Activated CD4-positive, alpha-beta T cell treated with anti-CD3 and anti-CD28 coated beads for 4 hours (primary cell): ENCODE measurements at places on chromosomes 7 and 10.

DNA sequence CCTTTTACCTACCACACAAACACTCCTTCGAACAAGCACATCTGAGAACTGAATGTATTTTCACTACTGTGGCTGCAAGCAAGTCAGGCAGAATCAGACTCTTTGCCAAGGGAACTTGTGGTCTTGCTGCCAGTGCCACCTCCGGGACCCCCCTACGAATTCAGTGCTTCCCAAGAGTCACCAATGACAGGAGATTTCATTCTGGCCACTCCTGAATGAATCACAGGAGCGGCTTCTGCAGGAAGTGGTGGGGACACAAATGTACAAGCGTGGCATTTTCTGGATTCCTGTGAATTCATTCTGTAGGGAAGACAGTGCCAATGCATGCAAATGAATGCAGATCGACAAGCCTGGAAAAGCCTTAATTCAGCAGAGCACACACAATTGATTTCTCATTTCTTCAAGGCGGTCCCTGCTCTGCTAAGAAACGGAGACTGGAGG lies 161.2 kb downstream of the CAMK1D start:
- DNase-seq, result no peak

GRCh38 chr7:131090886-131091692 lies 236.6 kb upstream of the MKLN1 start:
- no peak for DNase-seq

DNA sequence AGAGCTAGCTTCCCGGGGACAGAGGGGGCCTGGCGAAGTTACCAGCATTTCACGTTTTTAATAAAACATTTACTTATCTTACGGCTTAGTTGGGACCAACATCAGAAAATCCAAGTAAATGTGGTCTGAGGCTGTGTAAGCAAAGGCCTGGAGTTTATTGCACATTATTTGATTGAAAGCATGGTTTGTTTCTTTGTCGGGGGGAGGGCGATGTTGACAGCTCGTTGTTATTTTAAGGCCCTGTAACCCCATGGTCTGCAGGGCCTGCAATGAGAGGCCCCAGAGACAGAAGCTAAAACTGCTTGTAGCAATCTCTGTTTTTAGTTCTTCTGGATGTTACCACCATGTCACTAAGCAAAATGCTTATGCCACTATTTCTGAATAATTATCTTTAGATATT lies 88.9 kb downstream of the MYOF start:
- DNase-seq, result no peak

DNA sequence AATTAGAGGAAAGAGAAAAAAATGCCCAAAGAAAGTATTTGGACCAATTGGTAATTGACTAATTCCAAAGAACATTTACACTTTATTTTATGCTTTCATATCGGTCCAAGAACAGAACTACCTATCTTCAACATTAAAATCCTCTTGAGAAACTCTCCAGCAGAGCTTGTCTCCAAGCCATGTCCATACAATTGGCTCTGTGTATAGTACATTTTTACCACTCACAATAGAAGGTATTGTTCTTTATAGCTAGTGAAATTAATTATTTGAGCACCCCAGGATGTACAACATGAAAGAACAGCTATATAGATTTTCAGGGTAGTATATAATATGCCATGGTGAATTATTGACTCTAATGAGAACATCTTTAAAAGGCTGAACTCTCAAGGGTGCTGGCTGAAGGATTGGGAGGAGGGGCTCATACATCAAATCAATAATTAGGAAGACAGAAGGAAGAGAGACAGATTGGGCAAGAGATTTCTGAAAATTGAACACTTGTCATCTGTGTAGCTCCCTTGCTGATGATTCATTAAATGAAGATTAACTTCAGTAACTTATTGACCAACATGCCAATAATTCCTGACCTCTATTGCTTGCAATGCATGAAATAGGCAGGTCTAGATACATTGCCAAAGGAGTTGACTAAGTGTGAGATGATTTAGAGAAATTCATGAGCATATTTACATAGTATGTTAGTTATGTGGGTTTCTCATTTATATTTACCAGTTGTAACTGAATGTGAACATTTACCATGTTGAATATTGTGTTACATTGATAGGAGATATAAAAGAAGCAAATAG lies 249.7 kb downstream of the MTERF1 start:
- DNase-seq, result no peak

GRCh38 chr7:132232406-132232805 lies 343.9 kb downstream of the PLXNA4 start:
- DNase-seq, result no peak

DNA sequence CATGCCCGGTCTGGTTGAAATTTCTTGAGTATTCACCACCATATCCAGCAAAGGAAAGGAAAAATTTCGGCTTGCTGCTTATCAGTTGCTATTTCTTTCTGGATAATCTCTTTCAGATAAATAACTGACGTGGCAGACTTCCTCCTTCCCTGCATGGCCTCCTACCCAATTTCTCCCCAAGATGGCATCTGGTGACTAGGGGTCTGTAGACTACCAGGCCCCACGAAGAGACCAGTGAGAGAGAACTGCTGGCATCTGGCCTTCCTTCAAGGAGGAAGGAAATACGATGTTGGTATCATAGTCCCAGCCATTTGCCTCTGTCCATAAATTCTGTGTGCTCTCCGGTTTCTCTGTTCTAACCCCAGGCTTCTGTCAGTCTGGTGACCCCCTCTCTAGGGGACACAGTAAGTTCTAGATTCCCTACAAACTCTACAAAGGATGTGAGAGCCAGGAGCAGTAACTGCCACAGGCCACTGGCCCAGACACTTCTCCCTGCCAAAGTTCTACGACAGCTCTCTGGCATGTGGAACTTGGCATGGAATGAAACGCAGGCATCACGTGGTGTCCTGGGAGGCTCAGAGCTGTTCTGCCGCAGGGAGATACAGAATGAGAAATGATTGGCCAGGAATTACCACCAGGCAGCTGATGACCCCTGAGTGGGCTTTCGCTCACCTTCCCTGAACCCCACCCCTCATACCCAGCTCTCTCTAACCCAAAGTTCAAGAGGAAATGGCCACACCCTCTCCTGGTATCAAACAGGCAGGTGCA lies 30.0 kb upstream of the MSRB2 start:
- DNase-seq, result no peak
